ENCODE measurements at places on chromosomes 6 and 20.

DNA sequence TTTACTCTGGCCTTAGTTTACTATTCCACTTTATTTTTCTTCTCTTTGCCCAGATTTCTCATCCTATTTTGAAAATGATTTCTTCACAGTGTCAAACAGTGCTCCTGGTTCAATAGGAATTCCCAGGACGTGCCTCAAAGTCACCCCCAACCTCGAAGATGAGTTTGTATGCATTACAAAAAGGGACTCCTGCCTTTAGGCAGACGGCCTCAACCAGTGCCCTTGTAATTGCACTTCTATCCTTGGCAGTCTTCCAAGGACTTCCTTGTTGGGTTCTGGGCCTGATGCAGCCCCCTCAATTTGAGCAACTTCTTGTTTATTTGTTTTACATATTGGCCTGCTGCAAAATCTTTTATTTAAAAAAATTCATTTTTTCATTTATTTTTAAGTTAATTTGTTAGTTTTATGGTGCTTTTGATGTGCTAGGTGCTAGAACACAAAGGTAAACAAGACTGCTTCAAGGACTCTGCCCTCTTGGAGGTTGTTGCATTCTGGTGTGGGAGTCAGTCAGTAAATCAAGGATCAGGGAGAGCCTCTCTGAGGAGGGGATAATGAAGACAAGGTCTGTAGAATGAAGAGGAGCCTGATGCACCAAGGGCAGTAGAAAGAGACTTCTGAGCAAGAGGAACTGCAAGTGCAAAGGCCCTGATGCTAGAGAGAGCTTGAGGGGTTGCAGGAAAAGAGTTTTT lies 181.5 kb upstream of the LAMP5 start:
- no peak for DNase-seq

- DNase-seq: no peak
These were observed 392.1 kb upstream of the HSF2 start for GRCh38 chr6:122007339-122007738.

DNA sequence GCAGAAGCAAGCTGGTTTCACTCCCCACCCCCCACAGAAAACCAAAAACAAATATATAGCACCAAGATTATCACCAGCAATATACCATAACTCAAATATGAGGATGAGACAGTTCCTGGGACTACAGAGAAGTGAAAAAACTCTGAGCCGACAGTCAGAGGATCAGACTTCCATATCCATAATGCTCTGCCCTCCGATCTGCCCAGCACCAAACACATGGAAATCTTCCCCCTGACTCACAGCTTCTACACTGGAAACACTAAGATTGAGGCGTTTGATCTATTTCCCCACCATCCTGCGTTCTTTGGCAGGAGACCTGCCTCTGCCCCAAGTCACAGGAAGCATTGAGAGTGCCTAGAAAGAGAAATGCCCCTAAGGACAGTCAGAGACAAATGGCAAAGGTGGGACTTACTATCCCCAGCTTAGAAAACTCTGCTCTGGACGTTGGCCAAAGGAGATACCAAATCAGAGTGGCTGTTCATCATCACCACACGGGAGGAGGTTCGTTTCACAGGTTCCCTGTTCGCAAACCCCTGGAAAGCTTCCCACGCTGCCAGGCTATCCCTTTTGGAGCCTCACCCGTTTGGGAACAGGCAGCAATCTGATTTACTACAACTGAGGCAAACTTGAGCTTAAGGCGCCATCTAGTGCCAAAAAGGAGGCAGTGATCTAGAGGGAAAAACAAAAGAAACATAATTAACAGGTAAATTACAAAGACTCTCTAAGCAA lies 48.7 kb upstream of the SRSF6 start:
- DNase-seq: no peak

- DNase-seq: no peak
These were observed 4.0 kb downstream of the MDGA1 start for GRCh38 chr6:37693546-37694250.

- DNase-seq: no peak
These were observed 3.4 kb downstream of the OGFRL1 start for GRCh38 chr6:71292001-71292400.

DNA sequence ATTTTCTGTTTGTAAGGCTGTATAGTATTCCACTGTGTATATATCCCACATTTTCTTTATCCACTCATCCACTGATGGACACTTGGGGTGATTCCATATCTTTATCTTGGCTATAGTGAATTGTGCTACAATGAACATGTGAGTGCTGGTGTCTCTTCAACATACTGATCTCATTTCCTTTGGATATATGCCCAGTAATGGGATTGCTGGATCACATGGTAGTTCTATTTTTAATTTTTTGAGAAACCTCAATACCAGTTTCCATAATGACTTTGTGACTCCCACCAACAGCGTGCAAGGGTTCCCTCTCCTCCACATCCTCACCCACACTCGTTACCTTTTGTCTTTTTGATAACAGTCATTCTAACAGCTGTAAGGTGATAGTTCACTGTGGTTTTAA lies 166.0 kb downstream of the ARHGAP18 start:
- DNase-seq: no peak

GRCh38 chr6:33439956-33440648 lies 14.3 kb upstream of the ZBTB9 start:
- DNase-seq: no peak

DNA sequence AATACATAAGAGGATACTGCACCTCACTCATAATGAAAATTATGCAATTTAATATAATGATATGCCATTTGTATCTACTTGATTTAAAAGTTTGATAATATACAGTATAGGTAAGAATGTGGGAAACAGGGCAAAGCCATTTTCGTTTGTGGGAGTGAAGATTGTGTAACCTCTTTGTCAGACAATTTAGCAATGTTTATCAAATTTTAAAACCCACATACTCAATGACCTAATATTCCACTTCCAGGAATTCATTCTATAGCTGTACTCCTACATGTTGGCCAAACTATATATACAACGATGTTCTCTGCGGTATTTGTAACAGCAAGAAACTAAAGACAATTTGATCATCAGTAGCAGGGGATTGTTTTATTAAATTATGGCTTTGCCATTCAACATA lies 17.8 kb upstream of the FKBP5 start:
- DNase-seq: no peak

DNA sequence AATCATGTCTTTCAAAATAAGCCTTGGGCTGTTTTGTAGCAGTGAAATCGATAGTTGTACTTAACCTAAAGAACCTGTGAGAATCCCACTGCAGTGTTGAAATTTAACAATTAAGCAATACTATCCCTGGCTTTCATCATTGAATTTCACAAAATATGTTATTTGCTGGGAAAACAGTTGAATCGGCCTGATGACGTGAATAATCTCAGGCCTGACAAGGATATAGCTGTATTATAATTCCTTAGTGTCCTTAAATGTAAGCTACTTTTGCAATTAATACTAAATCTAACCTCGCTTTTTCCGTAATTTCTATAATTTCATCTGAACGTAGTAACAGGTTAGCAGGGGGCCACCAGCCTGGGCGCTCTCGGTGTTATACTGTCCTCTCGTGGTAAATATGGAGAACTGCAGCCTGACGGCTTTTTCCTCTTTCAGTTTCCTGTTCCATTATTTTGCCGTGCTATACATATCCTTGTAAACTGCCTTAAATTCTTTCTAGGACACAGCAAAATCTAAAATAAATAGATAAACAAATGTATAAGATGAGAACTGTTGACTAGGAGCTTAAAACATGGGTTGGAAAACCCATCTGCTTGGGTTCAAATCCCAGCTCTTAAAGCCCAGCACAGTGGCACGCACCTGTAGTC lies 24.0 kb downstream of the MTFR2 start:
- DNase-seq: peak; percentile 34

DNA sequence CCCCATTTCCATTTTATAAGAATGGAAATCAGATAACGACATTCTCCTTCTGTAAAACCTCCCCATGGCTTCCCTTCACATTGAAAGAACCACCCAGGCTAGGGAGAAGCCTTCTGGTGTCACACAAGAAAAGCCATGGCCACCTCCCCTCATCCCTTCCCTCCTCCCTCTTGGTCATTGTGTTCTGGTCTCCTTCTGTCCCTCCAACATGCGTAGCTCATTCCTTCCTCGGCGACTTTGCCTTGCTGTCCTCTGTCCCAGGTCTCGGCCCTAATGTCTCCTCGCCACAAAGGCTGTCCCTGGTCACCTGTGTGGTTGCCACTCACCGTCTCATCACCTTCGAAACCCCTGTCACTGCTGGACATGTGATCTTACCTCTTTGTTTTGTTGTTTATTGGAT lies 193.9 kb downstream of the BCAS1 start:
- no peak for DNase-seq

GRCh38 chr6:161409353-161409752 lies 135.5 kb upstream of the AGPAT4 start:
- no peak for DNase-seq

- DNase-seq: no peak
These were observed 4.2 kb downstream of the RFX6 start for GRCh38 chr6:116881236-116881635.

DNA sequence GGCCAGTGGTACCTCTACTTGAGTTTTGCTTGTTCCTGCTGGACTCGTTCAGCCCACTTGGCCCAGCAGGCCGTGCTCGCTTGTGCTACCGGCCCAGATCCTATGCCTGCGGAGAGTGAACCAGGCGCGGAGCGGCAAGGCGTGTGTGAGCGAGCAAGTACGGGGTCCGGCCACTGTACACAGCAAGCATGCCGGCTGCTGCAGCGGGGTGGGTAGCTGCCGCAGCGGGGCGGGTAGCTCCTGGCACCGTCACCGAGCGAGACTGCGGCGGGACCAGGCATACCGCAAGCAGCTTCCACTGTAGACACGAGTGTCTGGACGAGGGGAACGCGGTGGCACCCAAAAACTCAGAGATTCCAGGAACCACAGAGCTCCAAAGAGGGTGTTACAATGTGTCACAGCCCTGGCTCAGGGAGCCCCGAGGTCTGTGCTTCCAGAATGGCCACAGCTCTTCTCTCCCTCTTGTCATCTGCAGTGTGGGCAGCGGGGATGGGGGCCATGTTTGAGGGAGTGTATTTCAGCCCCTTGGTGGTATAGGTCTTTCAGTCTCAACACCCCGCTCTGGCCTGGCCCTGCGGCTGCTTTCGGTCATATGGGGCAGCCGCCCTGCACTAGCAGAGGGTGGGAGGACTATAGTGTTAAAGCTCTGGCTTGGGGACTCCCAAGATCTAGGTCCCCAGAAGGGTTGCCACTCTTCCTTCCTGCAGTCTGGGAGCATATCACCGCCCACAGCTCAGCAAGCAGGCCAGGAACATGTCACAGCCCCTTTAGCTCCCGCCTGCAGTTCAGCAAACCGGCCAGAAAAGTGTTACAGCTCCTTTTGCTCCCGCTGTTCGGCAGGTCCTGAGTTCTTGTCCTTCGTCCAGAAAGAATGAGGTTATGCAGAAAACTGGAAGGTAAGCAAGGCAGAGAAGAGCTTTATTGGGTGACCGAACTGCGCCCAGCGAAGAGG lies 6.1 kb upstream of the RWDD1 start:
- no peak for DNase-seq

GRCh38 chr6:150659046-150659763 lies 59.5 kb downstream of the PLEKHG1 start:
- DNase-seq: no peak

- no peak for DNase-seq
These were observed 3.4 kb upstream of the ANGPT4 start for GRCh38 chr20:919491-919916.

DNA sequence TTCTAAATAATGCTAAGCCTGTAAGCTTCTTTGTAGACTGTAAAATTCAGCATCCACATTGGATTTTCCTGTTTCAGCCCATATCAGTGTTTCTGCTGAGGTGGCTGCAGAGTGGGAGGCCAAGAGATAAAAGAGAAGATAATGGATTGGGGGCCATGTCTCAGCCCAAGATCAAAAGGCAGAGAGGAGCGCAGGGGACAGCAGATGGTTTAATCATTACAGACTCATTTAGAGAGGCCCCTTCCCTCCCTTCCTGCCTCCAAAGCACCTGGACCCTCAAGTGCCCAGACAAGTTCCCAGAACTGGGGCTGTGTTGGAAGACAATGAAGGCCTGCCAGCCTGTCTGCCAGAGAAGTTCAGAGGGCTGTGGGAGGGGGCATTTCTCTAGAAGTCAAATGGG lies 20.4 kb upstream of the CTNNBL1 start:
- no peak for DNase-seq

DNA sequence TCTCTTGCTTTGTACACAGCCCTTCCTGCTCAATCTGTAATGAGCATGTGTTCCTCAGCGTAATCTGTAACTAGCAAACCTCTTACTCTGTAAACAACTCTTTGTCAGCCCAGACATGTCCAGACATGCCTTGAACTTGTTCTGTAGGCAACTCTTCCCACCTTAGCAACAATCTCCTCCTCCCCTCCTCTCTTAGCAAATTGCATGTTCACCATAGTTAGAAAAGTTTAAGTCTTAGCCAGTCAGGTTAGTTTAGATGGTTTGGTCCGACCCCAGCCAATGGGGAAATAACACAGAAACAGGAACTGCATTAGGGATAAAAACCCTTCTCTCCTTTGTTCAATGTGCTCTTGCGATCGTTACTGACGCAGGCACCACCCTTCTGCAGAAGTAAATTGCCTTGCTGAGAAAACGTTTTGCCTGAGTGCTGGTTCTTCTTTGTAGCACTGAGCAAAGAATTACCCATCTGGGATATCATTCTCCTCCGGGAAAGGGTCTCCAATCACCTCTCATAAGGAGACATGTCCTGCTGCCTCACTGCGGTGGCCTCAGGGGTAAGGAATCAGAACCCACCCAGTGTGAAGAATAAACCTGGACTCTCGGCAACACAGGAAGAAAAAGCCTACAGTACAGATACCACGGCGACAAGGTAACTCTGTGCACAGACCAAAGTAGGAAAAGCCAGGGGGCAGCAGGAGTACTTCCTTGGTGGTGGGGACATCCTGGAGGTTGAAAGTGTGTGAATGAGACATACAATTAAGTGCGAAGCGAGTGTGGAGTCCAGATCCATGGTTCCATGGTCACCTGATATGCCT lies 26.2 kb downstream of the PLN start:
- no peak for DNase-seq
